ENCODE measurements at places on chromosomes 2 and 18.

DNA sequence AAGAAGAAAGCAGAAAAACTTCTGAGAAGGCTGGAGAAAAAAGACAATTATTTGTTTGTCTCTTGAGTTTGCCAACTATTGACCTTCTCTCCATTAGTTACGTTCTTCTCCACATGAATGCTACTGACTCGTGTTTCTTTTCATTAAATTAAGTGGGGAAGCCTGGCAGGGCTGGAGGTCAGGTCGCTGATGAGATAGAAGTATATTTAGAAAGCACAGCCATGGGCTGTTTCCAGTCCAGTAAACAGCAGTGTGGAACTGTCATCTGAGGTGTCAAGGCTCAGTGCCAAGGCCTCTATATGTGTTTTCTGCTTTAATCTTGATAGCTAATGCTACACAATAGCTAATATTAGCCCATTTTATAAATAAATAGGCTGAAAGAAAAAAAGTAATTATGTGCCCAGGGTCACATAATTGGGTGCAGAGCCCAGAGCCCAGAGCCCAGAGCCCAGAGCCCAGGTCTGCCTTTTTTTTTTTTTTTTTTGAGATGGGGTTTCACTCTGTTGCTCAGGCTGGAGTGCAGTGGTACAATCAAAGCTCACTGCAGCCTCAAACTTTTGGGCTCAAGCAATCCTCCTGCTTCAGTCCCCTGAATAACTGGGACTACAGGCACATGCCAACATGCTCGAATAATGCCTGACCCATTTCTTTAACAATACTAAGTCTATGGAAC, 6.3 kb downstream of the MSGN1 start:
- DNase-seq = no peak

GRCh38 chr18:11944252-11944651, 36.1 kb upstream of the MPPE1 start:
- DNase-seq = no peak

- DNase-seq = no peak
These were observed 145.1 kb downstream of the PTGR3 start for GRCh38 chr18:75063615-75064512.

DNA sequence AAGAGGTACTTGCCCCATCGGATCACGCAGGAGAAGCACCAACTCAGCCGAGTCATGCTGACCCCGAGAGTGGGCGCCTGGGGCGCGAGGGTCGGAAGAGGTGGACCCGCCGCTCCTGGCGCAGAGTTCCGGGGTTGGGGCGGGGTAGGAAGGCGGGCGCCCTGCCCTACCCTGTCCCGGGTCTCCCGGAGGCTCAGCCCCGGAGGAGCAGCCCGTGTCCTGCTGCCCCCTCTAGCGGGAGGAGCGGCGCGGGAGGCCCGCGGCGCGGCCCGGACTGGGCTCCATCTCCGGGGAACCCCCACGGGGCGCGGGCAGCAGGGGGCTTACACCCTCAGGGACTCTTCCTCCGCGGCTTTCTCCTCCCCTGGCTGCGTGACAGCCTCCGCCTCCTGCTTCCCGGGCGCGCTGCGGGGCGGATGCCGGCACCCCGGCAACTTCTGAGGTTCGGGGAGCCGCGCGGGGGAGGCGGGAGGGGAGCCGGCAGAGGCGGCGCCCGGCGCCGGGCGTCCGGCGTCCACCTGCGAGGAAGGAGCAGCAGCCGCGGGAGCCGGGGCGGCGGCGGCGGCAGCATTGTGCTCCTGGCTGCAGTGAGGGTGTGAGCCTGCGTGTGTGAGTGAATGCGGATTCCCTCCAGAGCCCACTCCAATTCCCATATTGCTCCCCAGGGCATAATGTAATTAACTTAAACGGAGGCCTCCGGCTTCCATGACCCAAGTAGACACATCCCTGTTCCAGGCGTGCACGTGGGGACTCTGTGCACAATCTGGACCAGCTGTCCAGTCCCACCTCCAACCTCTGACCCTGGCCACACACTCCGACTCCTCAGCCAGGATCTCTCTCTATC, 7.6 kb upstream of the TNS1 start:
- no peak for DNase-seq

Data from CD4-positive, alpha-beta T cell treated with Interleukin-15 for 4 hours (primary cell).